T-cell (primary cell): ENCODE measurements at places on chromosomes 7 and 10. TPM values are rescaled to one million over a fixed set of nuclear protein-coding genes. Genes with fewer than 3 reads are reported as not detected.
A peak's percentile ranks its signal among the peaks of the same experiment; 100 is the strongest.

The NUDT13 gene
- total RNA-seq: 1.4 TPM

The MACC1 gene
- 0.50 TPM for total RNA-seq

DNA sequence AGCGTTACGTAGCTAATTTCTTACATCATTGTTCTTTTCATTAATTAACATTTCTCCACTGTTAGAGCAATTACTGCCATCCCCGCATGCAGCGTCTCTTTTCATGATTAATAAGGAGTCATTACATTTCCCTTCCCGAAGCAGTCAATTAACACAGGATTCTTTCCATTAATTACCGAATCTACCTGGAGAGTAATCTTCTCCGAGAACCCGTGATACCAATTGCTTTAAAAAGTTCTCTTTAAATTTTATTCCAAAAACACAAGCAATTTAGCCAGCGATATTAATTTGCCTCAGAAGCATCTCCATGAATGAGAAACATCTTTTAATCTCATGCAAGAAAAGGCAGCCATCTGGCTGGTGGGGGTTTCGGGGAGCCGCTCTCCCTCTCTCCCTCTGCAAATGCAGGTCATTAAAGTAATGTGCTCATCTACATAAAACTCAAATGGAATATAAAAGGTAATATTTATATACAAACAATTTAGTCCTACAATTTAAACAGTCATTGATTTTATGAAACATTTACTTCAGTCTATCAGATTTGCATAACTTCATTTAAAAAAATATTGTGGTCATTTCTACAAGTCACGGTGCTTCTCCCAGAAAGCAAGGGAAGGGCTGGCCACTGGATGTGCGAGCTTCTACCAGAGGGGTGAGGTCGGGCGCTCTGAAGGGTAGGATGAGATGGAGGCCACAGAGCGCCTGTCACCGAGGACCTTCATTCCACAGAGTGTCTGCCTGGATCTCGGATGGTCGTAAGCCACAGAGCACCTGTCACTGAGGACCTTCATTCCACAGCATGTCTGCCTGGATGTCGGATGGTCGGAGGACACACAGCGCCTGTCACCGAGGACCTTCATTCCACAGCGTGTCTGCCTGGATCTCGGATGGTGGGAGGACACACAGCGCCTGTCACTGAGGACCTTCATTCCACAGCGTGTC is 145.0 kb downstream of the WDR37 start:
- H3K27ac ChIP-seq: no peak overlapping the region
- DNase-seq: no peak
- H3K36me3 ChIP-seq: no peaks in the 10 kb centered on the region
- no peak overlapping the region for H3K4me3 ChIP-seq
- H3K27me3 ChIP-seq: no peaks in the 10 kb centered on the region
- H3K4me1 ChIP-seq: no peaks in the 10 kb centered on the region

- H3K27ac ChIP-seq: no peak overlapping the region
- peak; percentile 2 for DNase-seq
- H3K4me3 ChIP-seq: no peak overlapping the region
- no peaks in the 10 kb centered on the region for H3K36me3 ChIP-seq
- no peaks in the 10 kb centered on the region for H3K4me1 ChIP-seq
These were observed 61.7 kb downstream of the SH2D4B start for GRCh38 chr10:80599424-80599847.
